ENCODE measurements at places on chromosomes 7 and 10.
A peak's percentile ranks its signal among the peaks of the same experiment; 100 is the strongest.

- peak; percentile 33 for DNase-seq
Measured at GRCh38 chr7:24284699-24285506, 913 bp downstream of the NPY start.

GRCh38 chr7:96023387-96023786 lies 251.0 kb downstream of the DYNC1I1 start:
- no peak for DNase-seq

GRCh38 chr7:12244694-12245093 lies 33.6 kb downstream of the TMEM106B start:
- no peak for DNase-seq

GRCh38 chr10:22714479-22715289 lies at the start of gene PIP4K2A:
PIP4K2A (minus strand) TSS chr10:22714578; CDS start chr10:22714326, 252 bp downstream.
- peak; percentile 87 for DNase-seq

GRCh38 chr10:58754469-58755339 lies 242.0 kb downstream of the BICC1 start:
- DNase-seq, result no peak

DNA sequence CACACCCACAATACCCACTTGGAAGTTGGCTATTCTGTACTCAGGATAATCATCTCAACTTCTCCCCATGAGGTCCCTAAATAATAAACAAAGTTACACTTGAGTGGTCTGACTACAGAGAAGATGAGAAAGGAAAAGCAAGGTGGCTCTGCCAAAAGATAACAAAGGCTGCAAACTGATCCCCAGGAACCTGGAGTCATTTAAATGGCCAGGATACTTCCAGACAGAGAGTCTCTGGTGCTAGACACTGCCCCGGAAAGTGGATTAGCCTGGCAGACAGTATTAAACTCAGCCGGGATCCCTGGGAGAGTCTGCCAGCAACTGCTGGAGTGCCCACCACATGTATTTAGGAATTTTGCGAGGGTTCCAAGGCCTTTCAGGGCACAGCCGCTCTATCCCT lies 93.7 kb downstream of the DGKI start:
- DNase-seq, result no peak

DNA sequence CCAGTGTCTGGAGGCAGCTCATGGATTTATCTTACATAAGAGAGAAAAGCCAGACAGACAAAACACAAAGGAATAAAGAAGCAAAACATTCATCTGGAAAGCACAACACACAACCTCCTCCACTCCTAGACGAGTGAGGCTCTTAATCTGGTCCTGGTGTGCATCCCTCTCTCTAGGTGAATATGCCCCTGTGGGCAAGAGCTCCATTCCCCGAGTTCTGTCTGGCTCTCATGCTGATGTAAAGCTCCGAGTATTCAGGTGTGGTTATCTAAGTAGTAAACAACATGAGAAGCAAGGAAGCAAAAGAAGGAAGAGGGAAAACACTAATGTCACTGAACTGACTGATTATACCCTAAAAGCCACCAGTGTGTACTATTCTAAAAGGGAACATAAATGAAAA lies 47.9 kb upstream of the FEZF1 start:
- DNase-seq, result no peak

DNA sequence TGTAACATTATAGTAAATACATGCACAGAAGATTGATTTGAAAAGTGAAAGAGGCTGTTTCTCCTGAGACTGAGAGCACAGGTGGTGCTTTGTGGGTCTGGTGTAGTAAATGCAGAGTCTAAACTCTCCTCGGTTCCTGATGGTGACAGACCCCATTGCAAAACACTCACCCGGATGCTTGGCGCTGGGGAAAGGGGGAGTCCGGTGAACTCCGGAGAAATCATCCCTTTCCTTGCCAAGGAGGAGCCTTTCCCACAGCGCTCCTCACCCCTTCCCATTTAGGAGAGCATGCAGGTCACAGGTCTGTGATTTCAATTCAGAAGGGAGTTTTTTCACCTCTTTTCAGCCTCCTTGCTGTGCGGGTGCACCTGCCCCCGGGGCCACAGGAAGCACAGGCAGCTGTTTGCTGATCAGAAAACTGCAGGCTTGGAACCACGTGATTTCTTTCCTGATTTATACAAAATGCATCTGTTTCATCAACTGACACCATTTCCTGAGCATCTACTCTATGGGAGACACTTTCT lies 75.6 kb upstream of the LYZL2 start:
- DNase-seq, result peak; percentile 70

GRCh38 chr7:127733986-127734385 lies 82.0 kb downstream of the SND1 start:
- no peak for DNase-seq

DNA sequence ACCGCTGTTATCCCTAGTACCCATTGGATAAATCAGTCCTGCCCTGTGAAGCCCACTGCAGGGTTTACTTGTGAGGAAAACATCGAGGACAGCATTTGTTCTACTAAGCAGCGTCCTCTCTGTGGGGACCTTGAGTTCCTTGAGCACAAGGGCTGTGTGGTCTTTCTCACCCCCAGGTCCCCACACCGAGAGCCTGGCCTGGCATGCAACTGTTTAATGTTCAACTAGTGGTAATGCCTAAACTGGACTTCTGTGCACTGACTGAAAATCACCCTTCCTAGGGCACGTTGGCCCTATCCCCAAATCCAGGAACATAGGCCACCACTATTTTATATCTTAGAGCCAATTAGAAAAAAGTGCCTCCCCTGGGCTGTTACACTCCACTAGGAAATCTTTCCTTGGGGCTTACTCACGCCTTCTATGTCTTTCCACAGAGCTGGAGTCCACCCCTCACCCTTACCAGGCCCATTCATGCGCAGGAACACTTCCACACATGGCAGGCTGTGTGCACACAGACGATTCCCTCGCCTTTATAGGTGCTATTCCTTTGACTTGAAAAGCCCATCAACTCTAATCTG lies 1.7 kb upstream of the TMEM213 start:
- DNase-seq, result no peak

DNA sequence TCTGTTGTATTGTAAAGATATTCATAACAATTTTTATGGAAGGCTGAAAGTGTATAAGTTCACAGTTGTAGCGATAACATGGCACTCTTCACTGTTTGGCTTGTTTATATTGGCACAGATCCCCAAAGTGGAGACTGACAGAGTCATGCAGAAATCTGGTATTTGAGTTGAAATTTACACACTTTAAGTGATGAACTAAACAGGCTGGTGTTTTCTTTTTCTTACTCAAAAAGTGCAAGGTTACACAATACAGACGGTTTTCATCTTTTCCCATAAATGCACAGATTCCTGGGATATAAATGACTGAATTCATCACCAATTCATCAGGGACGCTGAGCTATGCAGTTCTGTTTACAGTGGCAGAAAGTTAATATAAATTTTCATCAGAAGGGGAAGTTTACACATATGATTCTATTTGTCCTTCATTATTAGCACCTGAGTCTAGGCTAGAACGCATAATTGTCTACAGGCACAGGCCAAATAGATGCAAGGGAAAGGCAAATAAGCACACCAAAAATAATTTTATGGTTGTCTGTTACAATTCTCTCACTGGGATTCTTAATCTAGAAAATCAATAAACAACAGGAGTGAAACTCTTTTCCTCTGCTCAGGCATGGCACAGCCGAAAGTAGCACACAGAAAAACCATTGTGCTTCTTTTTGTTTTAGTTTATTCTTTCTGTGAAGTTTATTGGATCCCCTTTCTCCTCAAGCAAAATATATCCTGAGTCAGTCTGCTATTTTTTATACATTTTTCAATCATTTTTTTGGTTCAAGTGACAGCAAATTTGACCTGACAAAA lies 88.0 kb downstream of the FOXP2 start:
- no peak for DNase-seq

DNA sequence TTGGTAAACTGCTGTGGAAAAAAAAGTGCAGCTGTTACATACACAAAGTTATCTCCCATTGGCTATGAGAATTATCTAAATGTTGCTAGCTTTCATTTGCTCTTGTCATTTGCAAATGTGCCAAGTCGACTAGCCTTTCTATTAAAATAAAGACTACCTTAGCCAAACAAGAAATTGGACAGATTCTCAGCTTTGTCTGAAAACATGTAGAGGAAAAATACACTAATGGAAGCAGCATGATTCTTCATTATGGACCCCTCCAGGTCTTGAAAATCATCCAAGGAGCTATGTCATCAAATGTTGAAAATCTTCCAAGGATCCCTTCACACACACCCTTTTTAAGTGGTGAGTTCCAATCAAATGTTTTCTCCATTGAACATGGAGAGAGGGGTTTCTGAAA lies 237.7 kb downstream of the ETV1 start:
- no peak for DNase-seq

GRCh38 chr10:1043532-1043995 lies 5.4 kb downstream of the IDI1 start:
- DNase-seq, result peak; percentile 83

DNA sequence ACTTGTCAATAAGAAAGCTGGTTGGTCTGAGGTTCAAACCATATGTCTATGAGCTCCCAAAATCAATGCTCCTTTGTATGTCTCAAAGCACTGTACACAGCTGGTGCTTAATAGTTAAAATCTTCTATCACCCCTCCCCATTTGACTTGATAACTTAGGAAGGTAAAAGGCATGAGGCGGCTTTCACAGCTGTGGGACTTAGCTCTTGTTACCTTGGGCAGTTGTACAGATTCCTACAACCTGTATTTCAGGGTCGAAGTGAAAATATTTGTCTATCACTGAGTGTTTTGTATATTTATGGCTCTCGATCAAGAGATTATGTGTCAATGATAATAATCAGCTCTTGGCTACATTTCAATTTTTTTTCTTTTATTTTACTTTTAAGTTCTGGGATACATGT lies 992 bp upstream of the KIFBP start:
- no peak for DNase-seq

GRCh38 chr7:30148426-30148825 lies 13.6 kb downstream of the MTURN start:
- no peak for DNase-seq

DNA sequence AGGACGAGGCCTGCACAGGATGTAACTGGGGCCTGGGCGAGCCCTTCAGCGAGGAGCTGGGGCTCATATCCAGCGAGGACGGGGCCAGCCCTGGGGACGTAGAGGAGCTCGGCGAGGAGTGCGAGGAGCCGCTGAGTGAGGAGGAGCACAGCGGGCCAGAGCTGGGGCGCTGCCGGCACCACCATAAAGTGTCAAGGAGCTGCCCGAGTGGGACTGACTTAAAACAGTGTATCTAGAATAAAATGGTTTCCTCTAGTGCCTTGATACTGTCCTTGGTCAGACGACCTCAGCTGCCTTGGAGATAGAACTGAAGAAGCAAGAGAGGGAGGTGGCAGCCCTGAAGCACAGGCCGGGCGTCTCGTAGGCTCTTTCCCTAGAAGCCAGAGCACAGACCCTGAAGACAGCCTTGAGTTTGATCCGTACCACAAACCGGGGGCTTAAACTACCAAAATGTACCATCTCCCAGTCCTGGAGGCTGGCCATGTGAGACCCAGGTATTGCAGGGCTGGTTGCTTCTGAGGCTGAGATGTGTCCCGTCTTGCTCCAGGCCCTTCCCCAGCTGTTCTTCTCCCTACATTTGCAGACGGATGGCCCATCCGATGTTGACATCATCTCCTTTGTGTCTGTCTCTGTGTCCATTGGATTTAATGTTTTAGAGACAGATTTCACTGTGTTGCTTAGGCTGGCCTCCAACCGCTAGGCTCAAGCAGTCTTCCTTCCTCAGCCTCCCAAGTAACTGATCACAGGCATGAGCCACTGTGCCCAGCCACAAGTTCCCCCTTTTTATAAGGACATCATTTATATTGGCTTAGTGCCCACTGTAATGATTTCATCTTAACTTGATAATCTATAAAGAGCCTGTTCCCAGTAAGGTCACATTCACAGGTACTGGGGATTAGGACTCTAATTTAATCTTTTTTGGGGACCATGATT lies 35.8 kb downstream of the DNAJB6 start:
- DNase-seq, result no peak

GRCh38 chr7:22589641-22590201 lies 89.7 kb upstream of the STEAP1B start:
- no peak for DNase-seq

DNA sequence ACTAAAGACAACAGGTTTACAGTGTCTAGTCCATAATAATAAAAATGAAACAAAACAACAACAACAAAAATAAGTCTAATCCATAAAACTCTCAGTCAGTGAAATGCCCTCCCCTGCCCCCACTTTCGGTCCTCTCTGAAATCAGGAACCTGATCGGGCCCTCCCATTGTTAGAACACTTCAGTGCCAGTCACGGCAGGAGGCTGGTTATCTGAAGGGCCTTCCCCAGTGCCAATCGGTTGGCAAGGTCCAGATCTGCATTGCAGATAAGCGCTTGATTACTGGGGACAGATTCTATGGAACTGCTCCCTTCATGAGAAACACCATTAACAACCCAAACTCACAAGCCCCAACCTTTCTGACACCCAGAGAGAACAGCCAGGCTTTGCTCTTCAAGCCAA lies 72.2 kb upstream of the EEPD1 start:
- no peak for DNase-seq

DNA sequence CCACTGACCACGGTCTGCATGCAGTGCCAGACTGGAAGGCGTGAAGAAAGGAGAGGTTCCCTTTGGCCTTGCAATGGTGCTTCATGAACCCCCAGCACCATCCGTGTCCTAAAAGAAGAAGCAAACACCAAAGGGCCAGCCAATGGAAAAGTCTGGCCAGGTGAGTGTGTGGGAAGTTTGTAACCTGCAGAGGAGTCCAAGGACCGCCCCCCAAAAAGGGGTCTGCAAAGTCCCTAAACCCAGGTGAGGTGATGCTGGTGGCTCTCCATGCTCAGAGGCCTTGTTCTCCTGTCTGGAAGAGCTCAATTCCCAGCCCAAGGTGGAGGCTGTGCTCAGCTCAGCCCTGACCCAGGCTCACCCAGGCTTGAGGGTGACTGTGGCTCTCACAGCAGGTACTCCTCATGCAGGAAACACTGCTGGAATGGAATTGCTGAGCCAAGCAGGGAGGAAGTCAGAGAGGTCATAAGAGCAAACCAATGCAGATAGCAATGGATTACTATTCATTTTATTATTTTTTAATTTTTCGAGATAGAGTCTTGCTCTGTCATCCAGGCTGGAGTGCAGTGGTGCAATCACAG lies 52.4 kb upstream of the NANOS1 start:
- DNase-seq, result no peak

DNA sequence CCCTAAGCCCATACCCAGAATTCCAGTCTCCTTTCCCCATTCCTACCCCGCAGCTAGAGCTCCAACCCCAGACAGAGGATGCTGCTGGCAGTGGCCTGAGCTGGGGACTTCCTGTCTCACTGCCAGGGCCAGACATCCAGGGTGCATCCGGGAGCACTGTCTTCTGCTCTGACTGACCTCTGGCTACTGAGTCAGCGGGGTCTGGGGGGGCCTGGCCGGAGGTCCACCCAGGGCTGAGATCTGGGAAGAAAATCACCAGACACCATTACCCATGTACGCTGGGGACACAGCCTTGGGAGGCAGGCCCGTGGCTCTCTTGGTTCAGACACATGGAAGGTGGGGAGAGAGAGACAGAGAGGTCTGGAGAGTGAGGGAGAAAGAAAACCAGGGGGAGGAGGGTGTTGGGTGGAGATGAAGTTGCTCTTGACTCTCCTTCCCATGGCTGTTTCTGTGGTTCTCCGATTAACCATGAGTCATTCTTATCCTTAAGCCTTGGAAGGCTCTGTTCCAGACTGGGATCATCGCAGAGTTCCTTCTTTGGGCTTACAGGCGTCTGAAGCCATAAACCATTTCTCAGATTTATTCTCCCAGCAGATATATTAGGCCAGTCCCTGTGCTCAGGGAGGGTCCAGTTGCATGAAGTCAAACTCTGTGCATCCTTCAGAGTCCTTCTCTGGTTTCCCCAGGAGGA lies 23.6 kb downstream of the TSPAN15 start:
- DNase-seq, result no peak
